Amniotic epithelial cell (primary cell): ENCODE measurements at places on chromosomes 6 and 20.

GRCh38 chr6:30857549-30857948 lies 26.8 kb upstream of the DDR1 start:
- no peak for DNase-seq

- peak; percentile 64 for DNase-seq
Observed at GRCh38 chr6:154408891-154409500, 52.4 kb upstream of the IPCEF1 start.

DNA sequence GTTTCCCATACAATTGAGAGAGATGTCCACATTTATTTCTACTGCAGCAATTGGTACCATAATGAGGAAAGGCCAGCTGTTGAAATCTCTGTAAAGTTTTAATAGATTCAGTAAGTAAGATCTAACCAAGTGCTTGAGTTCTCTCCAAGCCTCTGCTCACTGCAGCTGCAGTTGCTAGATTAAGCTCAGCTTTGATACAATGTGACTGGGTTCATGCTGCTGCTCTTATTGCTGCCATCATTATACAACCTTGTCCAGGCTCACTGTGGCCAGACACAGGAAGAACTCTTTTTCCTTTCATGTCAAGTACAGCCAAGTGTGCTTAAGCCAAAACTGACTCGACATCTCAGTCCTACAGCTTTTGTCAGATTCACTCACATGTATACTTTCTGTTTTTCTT lies 423.5 kb downstream of the GJA1 start:
- no peak for DNase-seq

DNA sequence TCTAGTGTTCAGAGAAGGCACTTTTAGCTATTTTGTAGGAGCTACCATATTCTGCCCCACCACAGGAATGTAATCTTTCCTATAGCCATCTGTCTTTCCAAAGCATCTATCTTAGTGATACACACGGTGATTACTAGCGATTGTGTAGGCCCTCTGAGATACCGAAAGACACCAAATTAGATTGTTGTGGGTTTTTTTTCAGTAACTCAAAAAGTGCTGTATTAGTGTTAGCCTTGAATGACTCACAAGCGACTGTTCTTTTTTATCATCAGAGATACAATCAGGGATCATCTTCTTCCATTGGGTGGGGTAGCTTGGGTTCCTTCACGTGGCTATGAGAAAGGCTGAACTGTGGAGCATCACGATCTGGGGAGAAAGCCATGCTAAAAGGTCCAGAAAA lies 160.2 kb downstream of the MTFR2 start:
- DNase-seq = peak; percentile 84

GRCh38 chr6:159829526-159829925 lies 29.4 kb downstream of the PNLDC1 start:
- no peak for DNase-seq

DNA sequence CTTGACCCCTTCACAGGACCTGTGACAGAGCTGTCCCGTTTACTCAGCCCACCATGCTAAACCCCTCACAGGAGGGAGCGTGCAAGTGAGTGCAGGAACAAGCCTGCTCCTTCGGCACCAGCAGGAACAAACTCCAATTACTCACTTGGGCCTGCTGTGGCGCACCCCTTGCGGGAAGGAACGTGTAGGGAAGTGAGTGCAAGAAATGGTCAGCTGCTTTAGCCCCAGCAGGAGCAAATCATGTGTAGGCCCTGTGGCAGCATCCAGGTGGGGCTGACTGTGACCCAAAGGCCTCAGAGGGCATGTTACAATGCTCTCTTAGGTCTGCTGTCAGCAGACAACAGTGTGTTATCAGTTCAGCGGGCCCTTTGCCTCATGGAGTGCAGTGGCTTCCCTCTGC lies 574.4 kb downstream of the PRKN start:
- DNase-seq = no peak

DNA sequence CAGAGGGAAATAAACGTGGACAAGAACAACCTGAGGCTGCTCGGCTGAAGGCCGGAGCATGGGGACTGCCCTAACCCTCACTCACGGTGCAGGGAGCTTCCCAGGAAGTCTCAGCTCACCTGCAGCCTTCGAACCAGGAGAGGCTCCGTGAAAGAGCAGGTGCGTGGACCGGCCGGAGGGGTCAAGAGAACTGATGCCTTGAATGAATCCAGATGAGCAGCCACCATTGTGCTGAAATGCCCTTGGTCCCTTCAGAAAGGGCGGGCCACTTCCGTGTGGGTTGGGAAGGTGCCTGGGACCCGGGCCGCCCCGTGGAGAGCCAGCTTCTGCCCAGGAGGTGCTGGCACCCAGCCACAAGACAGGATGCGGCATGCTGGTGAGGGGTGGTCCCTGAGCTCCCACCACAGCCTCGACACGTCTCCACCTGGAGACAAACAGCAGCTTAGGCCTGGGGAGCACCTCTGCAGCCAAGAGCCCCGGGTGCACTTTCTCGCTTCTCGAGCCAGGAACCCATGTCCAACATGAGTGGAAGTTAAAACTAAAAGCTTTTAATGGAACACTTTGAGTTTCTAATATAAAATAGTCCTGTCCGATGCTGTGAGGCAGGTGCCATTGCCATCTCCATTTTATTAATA lies 83.5 kb downstream of the TTLL2 start:
- DNase-seq = no peak

- DNase-seq = no peak
Observed at GRCh38 chr20:13717631-13718044, 67.1 kb downstream of the ESF1 start.

DNA sequence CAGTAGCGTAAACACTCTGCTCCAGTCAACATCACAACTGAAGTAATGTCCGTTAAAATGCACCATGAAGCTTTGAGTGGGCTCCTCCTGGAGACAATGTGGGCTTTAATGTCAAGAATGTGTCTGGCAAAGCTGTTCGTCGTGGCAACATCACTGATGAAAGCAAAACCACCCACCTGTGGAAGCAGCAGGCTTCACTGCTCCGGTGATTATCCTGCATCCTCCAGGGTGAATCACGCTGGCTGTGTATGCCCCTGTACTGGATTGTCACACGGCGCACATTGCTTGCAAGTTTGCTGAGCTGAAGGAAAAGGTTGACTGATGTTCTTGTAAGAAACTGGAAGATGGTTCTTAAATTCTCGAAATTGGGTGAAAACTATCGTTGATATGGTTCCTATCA lies 128.5 kb downstream of the MOXD1 start:
- DNase-seq = no peak

- no peak for DNase-seq
Observed at GRCh38 chr6:159229651-159230051, 60.5 kb downstream of the FNDC1 start.

DNA sequence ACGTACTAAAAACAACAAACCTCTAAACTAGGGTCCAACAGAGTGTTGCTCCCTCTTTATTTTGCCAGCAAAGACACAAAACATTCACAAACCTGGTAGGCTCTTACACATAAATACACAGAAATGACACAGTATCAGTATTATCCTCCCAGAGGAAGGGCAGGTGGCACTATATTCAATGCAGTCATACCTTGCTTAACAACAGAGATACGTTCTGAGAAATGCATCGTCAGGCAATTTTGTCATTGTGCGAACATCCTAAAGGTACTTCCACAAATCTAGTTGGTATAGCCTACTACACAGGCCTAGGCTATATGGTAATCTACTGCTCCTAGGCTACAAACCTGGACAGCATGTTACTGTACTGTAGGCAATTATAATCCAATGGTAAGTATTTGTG lies 9.6 kb downstream of the ZBTB2 start:
- no peak for DNase-seq

- DNase-seq = no peak
Observed at GRCh38 chr20:2794866-2795447, 5.5 kb downstream of the CPXM1 start.

DNA sequence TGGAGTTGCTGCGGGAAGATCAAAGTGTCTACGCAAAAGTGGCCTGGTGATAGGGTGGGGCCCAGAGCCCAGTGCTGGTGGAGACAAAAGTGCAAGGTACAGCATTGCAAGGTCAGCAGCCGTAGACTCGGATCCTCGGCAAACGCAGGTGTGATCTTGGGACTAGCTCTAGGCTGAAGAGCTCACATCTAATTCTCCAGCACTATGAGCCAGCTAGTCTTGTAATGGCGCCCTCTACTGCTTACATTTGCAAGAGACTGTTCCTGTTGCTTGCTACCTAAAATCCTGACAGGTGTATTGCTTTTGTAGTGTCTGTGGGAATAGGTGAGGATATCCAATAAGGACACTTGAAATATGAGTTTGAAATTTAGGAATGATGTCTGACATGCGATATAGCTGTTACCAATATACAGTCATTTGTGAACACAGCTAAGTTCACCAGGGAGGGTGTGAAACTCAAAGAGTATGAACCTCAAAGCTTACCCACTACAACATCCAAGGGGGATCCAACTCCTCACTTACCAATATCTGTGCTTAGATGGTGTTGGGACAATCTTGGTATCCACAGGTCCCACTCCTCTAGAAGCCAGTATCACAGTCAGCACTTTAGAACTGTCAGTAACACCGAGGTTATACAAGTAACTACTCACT lies 58.4 kb downstream of the PDE7B start:
- DNase-seq = peak; percentile 54

- no peak for DNase-seq
Observed at GRCh38 chr20:2708665-2709064, 16.1 kb downstream of the EBF4 start.
